SIG-M5 (cell line): ENCODE measurements at places on chromosomes 11 and 22.

DNA sequence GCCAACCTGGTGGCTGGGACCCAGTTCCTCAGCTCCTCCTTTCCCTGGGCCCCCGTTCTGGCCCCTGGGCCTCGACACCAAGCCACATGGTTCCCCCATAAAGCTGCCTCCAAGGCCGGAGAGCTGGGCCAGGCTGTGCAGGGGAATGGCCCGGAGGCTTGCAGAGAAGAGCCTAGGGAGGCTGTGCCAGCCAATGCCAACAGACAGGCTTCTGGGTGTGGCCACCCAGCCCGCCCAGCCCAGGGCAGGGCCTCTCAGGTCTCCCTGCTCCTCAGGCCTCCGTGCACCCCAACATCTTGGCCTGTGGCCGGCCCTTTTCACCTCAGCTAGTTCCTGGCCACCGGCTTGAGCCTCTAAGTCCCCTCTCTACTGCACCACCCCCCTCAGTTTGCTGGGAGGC lies 17.4 kb upstream of the FLRT1 start:
- DNase-seq: no peak

DNA sequence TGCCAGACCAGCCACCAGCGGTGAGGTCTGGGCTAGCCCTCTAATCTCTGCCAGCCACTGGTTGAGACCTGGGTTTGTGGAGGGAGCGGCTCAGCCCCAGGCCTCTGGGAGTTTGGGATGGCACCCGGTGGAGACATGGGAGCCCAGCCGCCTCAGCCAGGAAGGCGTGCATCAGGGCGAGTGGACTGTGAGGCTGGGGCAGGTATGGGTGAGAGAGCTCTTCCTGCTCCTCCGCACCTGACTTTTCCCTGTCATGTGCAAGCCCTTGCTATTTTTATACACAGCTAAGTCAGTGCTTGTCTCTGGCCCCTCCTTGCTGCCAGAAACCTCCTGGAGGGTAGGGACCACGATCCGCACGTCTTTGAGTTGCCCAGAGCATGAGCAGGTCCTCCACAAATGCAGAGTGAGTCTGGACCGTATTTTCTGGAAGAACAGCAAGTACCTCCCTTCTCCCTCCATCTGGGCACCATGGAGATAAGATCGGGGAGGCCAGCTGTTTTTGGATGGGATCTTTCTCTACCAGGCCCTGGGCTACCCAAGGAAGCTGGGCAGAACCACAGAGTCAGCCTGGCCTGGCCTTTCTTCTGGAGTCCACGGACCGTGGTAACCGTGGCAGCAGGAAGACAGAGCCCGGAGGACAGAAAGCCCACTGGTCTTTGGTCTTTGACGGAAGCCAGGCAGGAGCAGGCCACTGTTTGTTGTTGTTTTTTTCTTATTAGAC lies 53.3 kb downstream of the IGLL1 start:
- DNase-seq: no peak

GRCh38 chr22:33909075-33909458 lies 11.2 kb downstream of the LARGE1 start:
- DNase-seq: no peak

GRCh38 chr11:17408026-17408425 lies 19.6 kb upstream of the KCNJ11 start:
- DNase-seq: no peak

DNA sequence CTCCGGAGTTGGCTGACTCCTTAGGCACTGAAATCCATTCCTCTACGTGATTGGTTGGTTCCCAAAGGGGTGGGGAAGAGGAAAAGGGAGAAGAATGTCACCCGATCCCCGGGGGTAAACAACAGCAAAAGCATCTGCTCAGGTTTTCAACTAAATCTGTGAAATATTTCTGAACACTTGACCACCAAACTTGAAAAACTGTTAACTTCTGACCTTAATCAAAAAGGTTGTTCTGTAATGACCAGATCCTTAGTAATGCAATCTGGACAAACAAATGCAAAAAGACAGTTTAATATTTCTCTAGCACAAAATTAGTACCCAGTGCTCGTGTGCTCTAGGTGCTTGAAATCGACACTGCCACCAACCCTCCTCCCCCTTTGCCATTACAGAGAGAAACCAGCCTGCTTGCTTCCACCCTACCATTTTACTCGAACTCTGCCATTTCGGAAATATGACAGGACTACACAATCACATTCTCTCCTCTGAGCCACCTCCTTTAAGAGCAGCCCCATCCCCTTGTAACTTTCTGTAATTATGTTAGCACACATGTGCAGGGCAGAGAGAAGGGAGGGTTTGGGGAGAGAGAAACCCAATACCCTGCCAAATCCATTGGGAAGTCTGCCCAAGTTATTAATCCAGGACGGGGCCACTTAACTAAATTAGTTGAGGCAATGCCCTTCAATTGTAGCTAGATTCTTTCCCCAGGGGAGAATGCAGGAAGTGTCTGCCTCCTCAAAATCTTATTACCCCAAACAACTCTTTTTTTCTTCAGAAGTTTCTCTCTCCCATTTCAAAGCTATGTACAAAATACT lies 113.8 kb downstream of the RBFOX2 start:
- DNase-seq: no peak

DNA sequence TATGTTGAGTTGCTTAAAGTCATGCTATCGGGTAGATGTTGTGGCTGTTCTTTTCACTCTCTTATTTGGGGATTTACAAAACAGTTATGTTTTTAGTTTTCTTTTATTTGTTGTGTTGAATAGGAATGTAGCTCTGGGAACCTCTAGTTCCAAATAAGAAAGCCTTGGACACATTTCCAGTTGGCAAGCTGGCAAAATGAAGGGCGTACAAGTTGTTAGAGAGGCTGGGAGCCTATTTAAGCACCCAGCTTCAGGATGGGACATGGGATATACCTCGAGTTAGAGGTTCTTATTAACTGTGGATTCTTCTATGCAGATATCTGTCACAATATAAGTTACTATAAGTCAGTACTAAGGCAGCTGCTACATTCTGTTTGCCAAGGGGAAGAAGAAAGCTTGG lies 22.8 kb downstream of the PPARA start:
- DNase-seq: no peak

DNA sequence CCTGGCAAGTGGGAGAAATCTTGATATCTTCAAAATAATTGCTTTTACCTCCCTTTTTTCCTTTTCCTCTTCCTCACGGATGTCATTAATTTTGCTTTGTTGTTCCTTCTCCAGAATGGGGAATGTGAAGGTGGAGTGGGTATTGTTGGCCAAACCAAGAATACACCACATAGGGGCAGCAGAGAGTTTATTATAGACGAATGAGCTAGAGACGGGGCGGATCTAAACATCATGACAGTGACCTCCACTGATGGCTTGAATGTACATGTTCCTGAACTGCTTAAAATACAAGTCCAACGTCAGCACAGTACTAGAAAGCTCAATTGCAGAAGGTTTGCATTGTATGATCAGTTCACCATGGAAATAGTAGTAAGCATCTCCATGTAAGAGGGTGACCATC lies 122.3 kb upstream of the SNX19 start:
- DNase-seq: no peak

- DNase-seq: no peak
Measured at GRCh38 chr11:42329929-42330565, 870.6 kb upstream of the LRRC4C start.
